ENCODE measurements at places on chromosomes 16 and 17.

GRCh38 chr17:2945299-2945698 is 118.1 kb downstream of the OR1D5 start:
- DNase-seq, result no peak
- H3K27me3 ChIP-seq, result peaks cover 8% of the 10 kb centered on the region
- H3K27ac ChIP-seq, result no peak overlapping the region
- H3K4me1 ChIP-seq, result peaks cover 2% of the 10 kb centered on the region
- no peak overlapping the region for H3K4me3 ChIP-seq

- DNase-seq, result no peak
- H3K36me3 ChIP-seq, result no peaks in the 10 kb centered on the region
- H3K4me3 ChIP-seq, result no peak overlapping the region
- H3K4me1 ChIP-seq, result peaks cover 7% of the 10 kb centered on the region
- H3K27me3 ChIP-seq, result no peaks in the 10 kb centered on the region
Measured at GRCh38 chr17:62100055-62100454, 35.0 kb upstream of the MED13 start.

GRCh38 chr16:24853830-24854229 is 8.1 kb downstream of the SLC5A11 start:
- DNase-seq, result peak; percentile 39
- H3K4me3 ChIP-seq, result no peak overlapping the region
- no peak overlapping the region for H3K27ac ChIP-seq
- H3K36me3 ChIP-seq, result no peaks in the 10 kb centered on the region
- peaks cover 21% of the 10 kb centered on the region for H3K4me1 ChIP-seq

DNA sequence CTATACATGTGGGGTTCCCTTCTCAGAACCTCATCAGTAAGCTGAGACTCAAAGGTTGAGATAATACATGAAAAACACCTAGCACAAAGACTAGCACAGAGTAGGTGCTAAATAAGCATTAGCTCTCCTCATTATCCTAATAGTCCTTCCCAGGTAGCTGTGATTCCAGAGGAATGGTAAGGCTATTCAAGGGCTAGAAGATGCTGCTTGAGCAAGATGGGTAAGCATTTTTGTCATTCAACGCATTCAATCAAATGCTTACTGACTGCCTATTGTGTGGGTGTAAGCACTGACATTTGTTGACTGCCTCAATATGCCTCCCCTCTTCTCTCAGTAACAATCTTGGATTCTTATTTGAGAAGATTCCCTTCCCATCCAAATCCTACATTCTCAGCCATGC is 4.0 kb downstream of the SUPT4H1 start:
- peaks cover 10% of the 10 kb centered on the region for H3K4me1 ChIP-seq
- H3K27me3 ChIP-seq, result no peaks in the 10 kb centered on the region

DNA sequence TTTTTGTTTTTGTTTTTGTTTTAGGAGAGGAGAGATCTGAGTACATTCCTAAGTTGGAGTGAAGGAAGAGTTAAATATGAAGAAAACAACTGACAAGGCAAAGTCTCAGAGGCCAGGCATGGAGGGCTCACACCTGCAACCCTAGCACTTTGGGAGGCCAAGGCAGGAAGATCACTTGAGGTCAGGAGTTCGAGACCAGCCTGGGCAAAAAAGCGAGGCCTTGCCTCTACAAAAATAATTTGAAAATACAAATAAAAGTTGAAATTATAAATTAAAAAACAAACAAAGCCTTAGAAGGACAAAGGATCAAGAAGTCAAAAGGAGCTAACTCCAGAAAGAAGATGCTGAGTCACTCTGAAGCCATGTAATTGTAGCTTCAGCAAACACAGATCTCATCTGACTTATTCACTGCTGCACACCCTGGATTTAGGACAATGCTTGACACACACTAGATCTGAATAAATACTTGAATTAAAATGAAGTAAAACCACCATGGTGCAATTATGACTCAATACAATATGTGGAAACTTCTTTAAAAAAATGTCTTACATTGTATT is 9.1 kb downstream of the CEP20 start:
- H3K27me3 ChIP-seq, result no peaks in the 10 kb centered on the region
- H3K36me3 ChIP-seq, result peaks cover 15% of the 10 kb centered on the region
- H3K4me1 ChIP-seq, result peaks cover 17% of the 10 kb centered on the region
- peak overlapping the region; percentile 69 for H3K27ac ChIP-seq

GRCh38 chr17:70608193-70608592 is 438.9 kb downstream of the KCNJ2 start:
- peak; percentile 22 for DNase-seq
- H3K4me1 ChIP-seq, result no peaks in the 10 kb centered on the region
- no peaks in the 10 kb centered on the region for H3K27me3 ChIP-seq
- no peaks in the 10 kb centered on the region for H3K36me3 ChIP-seq

- peak within 1 kb of the TSS; percentile 83 for H3K27ac ChIP-seq
- peaks cover 17% of the 10 kb centered on the region for H3K4me1 ChIP-seq
- peak; percentile 69 for DNase-seq
- H3K36me3 ChIP-seq, result no peaks in the 10 kb centered on the region
- no peaks in the 10 kb centered on the region for H3K27me3 ChIP-seq
Measured at GRCh38 chr17:67245073-67245693, at the start of gene HELZ. TSS of gene HELZ (minus strand) at chr17:67245196. CDS start at chr17:67218804, 26,392 bp downstream.

DNA sequence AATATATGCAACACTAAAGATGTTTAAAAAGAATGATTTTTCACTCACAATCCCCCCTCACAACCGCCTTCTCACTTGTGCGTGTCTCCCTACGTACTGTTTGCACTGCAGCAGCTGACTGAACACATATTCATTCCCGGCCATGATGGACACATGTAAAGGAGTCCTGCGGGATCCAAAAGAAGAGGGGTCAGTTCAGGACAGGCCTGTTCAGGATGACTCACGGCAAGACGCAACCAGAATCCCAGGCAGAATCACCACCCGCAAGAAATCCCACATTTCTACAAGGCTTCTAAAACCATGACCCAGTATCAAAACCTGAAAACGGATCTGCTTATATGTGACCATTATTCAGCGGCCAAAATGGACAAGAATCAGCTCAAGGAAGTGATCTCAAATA is 52.3 kb downstream of the CYB5D2 start:
- H3K4me1 ChIP-seq, result peaks cover 20% of the 10 kb centered on the region
- H3K27ac ChIP-seq, result peak overlapping the region; percentile 92
- DNase-seq, result peak; percentile 92
- H3K27me3 ChIP-seq, result no peaks in the 10 kb centered on the region
- peak overlapping the region; percentile 40 for H3K4me3 ChIP-seq
- H3K36me3 ChIP-seq, result peaks cover 11% of the 10 kb centered on the region

GRCh38 chr17:82204831-82205719 is 7.6 kb downstream of the CCDC57 start:
- peak; percentile 72 for DNase-seq
- peaks cover 2% of the 10 kb centered on the region for H3K36me3 ChIP-seq
- H3K4me3 ChIP-seq, result no peak overlapping the region
- no peaks in the 10 kb centered on the region for H3K27me3 ChIP-seq
- no peak overlapping the region for H3K27ac ChIP-seq
- H3K4me1 ChIP-seq, result peaks cover 16% of the 10 kb centered on the region

DNA sequence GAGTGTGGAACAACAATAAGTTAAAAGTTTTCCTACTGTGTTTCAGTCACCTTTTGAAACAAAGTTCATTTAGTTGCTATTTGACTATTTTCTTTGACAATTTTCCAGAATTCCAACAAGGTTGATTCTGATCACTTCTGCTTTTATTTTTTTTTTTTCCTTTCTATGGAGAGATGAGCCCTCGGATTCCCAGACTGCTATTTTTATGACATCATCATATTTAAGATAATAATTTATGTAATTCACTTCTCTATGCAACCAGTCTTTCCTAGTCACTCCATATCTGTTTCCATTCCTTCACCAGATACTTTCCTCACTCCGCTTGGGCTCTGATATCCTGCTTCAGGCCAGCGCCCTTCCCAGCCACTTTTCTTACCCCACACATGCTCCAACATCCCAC is 8.1 kb downstream of the OR4D2 start:
- no peaks in the 10 kb centered on the region for H3K36me3 ChIP-seq
- H3K27me3 ChIP-seq, result peaks cover 4% of the 10 kb centered on the region
- no peaks in the 10 kb centered on the region for H3K4me1 ChIP-seq
- H3K4me3 ChIP-seq, result no peak overlapping the region

- DNase-seq, result no peak
- H3K27ac ChIP-seq, result no peak overlapping the region
- no peak overlapping the region for H3K4me3 ChIP-seq
- peaks cover 5% of the 10 kb centered on the region for H3K36me3 ChIP-seq
Measured at GRCh38 chr17:1043601-1044251, 46.8 kb downstream of the TIMM22 start.

DNA sequence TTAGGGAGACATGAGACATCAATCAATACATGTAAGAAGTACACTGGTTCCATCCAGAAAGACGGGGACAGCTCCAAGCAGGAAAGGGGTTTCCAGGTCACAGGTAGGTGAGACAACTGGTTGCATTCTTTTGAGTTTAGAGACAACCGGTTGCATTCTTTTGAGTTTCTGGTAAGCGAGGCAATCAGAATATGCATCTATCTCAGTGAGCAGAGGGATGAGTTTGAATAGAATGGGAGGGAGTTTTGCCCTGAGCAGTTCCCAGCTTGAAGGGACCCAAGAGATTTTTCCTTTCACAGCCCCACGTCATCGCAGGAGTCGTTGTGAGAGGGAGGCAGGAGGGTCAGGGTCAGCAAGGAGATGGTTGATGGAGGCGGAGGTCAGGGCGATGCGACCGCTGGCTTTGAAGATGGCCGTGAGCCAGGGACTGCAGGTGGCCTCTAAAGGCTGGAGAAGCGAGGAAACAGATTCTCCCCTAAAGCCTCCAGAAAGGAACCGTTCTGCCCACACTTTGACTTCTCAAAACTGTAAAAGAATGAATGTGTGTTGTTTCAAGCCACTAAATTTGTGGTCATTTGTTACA is 36.5 kb downstream of the IRF8 start:
- no peak overlapping the region for H3K4me3 ChIP-seq
- H3K27ac ChIP-seq, result no peak overlapping the region
- DNase-seq, result no peak
- H3K4me1 ChIP-seq, result no peaks in the 10 kb centered on the region
- H3K27me3 ChIP-seq, result peaks cover 24% of the 10 kb centered on the region
- H3K36me3 ChIP-seq, result no peaks in the 10 kb centered on the region

GRCh38 chr17:37450112-37450511 is 39.6 kb upstream of the DUSP14 start:
- H3K27me3 ChIP-seq, result no peaks in the 10 kb centered on the region
- no peak for DNase-seq
- no peak overlapping the region for H3K4me3 ChIP-seq
- H3K4me1 ChIP-seq, result peaks cover 11% of the 10 kb centered on the region
- peaks cover 3% of the 10 kb centered on the region for H3K36me3 ChIP-seq
- no peak overlapping the region for H3K27ac ChIP-seq

DNA sequence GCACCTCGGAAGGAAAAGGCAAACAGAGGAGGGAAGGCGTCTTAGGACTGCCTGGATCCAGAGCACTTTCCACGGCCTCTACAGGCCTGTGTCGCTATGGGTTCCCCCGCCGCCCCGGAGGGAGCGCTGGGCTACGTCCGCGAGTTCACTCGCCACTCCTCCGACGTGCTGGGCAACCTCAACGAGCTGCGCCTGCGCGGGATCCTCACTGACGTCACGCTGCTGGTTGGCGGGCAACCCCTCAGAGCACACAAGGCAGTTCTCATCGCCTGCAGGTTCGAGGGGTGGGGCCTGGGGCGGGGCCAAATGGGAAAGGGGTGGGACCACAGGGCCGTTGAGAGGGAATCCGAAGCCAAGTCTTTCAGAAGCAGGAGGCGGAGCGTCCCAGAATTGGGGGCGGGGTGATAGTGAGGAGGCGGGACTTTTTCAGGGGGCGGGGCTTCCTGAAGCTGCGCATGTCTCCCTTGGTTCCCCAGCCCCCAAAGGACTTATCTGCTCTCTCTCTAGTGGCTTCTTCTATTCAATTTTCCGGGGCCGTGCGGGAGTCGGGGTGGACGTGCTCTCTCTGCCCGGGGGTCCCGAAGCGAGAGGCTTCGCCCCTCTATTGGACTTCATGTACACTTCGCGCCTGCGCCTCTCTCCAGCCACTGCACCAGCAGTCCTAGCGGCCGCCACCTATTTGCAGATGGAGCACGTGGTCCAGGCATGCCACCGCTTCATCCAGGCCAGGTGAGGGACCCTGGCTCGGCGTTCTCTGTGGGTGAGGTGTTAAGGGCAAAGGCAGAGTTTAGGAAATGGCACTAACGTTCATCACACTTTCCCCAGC is 939 bp downstream of the BCL6B start:
- peaks cover 5% of the 10 kb centered on the region for H3K4me1 ChIP-seq
- no peaks in the 10 kb centered on the region for H3K36me3 ChIP-seq
- no peak overlapping the region for H3K27ac ChIP-seq
- H3K4me3 ChIP-seq, result peak overlapping the region; percentile 35
- DNase-seq, result peak; percentile 58

- no peaks in the 10 kb centered on the region for H3K27me3 ChIP-seq
- peak overlapping the region; percentile 94 for H3K27ac ChIP-seq
- no peak overlapping the region for H3K4me3 ChIP-seq
- peak; percentile 76 for DNase-seq
- H3K4me1 ChIP-seq, result peaks cover 65% of the 10 kb centered on the region
- H3K36me3 ChIP-seq, result no peaks in the 10 kb centered on the region
Measured at GRCh38 chr16:57192720-57193486, 6.8 kb downstream of the RSPRY1 start.

DNA sequence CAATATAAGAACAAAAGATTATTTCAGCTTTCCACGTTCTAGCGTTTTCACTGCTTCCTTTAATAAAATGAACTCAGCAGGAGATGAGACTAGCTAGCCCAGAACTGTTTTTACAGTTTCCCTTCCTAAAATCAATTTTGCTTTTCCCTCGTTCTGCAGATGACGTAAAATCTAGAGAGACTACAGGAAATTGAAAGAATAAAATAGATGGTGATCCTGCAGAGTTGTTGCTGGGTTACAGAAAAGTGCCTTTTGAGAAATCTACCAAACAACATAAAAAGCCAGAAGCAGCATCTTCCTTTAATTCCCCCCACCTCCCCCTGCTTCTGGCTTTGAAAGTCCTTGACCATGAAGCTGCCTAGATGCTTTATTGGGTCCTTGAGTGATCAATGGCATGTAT is 96.8 kb upstream of the CLEC3A start:
- DNase-seq, result no peak
- H3K36me3 ChIP-seq, result no peaks in the 10 kb centered on the region
- no peaks in the 10 kb centered on the region for H3K27me3 ChIP-seq
- no peak overlapping the region for H3K27ac ChIP-seq
- H3K4me1 ChIP-seq, result peaks cover 2% of the 10 kb centered on the region
- no peak overlapping the region for H3K4me3 ChIP-seq

DNA sequence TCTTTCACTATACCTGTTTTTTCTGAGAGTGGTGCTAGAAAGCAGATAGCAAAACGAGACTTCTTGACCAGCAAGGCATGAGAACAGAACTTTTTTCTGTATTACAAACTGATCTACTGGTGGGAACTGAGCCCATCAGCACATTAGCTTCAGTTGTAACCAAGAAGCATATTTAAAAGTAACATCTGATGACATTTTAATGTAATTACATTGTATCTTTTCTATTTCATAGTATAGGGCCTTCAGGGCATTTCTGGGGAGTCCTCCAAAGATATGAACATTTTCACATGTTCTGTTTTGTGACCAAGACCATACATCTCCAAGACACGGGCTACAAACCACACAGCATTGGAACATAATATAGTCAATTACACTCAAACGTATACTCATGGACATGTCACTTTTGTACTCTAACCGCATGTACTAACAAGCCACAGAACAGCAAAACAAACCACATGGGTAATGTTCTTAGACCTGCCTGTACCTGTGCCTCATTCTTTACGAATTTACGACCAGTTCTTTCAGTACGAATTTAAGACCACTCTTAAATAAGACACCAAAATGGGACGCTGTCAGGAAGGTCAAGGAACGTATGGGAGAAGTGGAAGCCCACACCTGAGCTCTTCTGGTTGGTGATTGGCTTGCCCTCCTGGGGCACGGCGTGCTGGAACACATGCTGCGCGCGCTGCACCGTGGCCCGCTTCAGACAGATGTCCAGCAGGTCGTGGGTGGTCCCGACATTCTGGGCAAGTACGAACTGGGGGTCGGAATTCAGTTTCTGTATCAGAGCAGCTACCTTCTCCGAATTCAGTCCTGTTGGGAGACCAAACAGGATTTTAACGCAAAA is 825 bp downstream of the BLMH start:
- H3K27ac ChIP-seq, result peak overlapping the region; percentile 57
- H3K36me3 ChIP-seq, result peaks cover 18% of the 10 kb centered on the region
- DNase-seq, result no peak
- H3K4me3 ChIP-seq, result peak overlapping the region; percentile 90
- no peaks in the 10 kb centered on the region for H3K27me3 ChIP-seq
